Ureter (tissue), 1 donor: ENCODE measurements at places on chromosomes 2 and 18. TPM values are rescaled to one million over a fixed set of nuclear protein-coding genes. Genes with fewer than 3 reads are reported as not detected.

Gene TCF4
- total RNA-seq: 86.7 TPM

Gene ALK
- total RNA-seq: 0.36 TPM

Gene MOB1A
- total RNA-seq: 96.9 TPM

Gene C1QL2
- total RNA-seq: not detected

Gene SLC30A3
- total RNA-seq: not detected

Gene RNPEPL1
- total RNA-seq: 57.3 TPM

Gene DSC3
- total RNA-seq: 5.7 TPM

Gene IER3IP1
- 13.5 TPM for total RNA-seq

Gene CROCC2
- 0.23 TPM for total RNA-seq

Gene SLC11A1
- 16.5 TPM for total RNA-seq

Gene SGPP2
- total RNA-seq: 45.8 TPM

Gene CCDC85A
- total RNA-seq: 1.5 TPM

Gene XDH
- 6.6 TPM for total RNA-seq

Gene RNF152
- 52.9 TPM for total RNA-seq

Gene REG3A
- total RNA-seq: not detected

Gene SERPINB8
- 22.0 TPM for total RNA-seq

Gene KLHL29
- 16.8 TPM for total RNA-seq

Gene CREG2
- 1.8 TPM for total RNA-seq

Gene CYTIP
- 15.8 TPM for total RNA-seq

Gene ZBTB14
- total RNA-seq: 17.2 TPM

Gene SERPINB11
- not detected for total RNA-seq

Gene KCNE4
- 9.1 TPM for total RNA-seq

Gene OTX1
- 0.36 TPM for total RNA-seq

Gene TXNDC2
- 0.21 TPM for total RNA-seq

Gene CFAP65
- total RNA-seq: not detected

Gene MARCHF4
- not detected for total RNA-seq

Gene MATN3
- 2.2 TPM for total RNA-seq

Gene GRP
- not detected for total RNA-seq
